ENCODE measurements at places on chromosomes 5 and 9. TPM values are rescaled to one million over a fixed set of nuclear protein-coding genes. Genes with fewer than 3 reads are reported as not detected.

Gene CRHBP
- total RNA-seq, result 0.37 TPM

- DNase-seq, result no peak
Measured at GRCh38 chr5:103293719-103294118, 35.2 kb downstream of the MACIR start.

- DNase-seq, result no peak
Measured at GRCh38 chr9:109150925-109151545, 16.0 kb downstream of the FRRS1L start.

Gene GOLM1
- total RNA-seq, result 42.3 TPM

DNA sequence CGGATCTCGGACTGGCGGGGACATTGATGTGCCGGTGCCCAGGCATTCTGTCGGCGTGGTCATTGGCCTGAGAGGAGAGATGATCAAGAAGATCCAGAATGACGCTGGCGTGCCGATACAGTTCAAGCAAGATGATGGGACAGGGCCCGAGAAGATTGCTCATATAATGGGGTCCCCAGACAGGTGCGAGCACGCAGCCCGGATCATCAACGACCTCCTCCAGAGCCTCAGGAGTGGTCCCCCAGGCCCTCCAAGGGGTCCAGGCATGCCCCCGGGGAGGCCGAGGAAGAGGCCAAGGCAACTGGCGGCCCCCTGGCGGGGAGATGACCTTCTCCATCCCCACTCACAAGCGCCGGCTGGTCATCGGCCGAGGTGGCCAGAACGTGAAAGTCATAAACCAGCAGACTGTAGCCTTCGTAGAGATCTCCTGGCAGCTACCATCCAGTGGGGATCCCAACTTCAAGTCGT is 106.5 kb upstream of the MTAP start:
- DNase-seq, result no peak

DNA sequence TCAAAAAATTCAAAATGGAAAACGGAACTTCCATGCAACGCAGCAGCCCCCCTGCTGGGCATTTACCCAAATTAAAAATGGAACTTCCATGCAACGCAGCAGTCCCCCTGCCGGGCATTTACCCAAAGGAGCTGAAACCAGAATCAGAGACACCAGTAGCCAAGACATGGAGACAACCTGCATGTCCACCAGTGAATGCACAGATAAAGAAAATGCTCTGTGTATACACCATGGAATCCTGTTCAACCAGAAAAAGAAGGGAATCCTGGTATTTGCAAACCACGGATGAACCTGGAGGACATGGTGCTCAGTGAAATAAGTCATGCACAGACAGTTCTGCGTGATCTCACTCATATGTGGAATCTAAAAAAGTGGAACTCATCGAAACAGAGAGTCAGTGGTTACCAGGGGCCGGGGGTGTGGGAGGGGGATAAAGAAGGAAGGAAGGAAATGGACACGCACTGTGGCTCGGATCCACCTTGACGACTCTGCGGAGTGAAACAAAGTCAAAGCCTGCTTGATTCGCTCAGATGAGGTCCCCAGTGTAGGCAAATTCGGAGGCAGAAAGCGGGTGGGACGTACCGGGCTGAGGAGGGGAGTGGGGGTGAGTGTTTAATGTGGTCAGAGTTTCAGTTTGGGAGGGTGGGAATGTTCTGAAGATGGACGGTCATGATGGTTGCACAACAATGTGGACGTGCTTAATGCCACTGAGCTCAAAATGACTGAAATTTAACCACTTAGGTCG is 40.2 kb upstream of the EXOC3 start:
- DNase-seq, result no peak

Gene F2RL2
- 0.49 TPM for total RNA-seq

DNA sequence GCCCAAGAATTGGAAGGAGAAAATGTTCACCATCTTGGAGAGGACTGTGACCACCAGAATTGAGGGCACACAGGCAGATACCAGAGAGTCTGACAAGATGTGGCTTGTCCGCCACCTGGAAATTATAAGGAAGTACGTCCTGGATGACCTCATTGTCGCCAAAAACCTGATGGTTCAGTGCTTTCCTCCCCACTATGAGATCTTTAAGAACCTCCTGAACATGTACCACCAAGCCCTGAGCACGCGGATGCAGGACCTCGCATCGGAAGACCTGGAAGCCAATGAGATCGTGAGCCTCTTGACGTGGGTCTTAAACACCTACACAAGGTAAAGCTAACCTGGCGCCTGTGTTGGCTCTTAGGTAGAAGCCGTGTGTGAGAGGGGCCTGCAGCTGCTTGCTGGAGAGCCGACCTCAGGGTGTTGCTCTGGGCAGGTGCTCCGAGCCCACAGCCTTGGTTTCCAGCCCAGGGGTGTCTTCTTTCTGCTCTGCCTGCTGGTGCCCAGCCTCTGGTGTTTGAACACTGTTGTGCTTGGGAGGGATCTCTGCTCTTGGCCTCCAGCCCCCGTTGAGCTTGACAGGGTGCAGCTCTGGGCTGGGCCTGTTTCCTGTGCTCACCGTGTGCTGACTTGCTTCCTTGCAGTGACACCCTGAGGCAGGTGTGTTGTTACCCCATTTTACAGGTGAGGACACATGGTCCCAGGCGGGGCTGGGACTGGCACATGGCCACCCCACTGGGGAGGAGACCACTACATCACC is 10.9 kb downstream of the EXOC3 start:
- DNase-seq, result no peak

Gene MSX2
- total RNA-seq, result 2.1 TPM

Gene GRXCR2
- not detected for total RNA-seq

GRCh38 chr9:34437006-34437925 is 21.1 kb downstream of the FAM219A start:
- DNase-seq, result peak; percentile 76

- DNase-seq, result no peak
Measured at GRCh38 chr9:68793605-68794343, 88.7 kb downstream of the PIP5K1B start.

GRCh38 chr5:146797658-146798057 is 80.9 kb downstream of the PPP2R2B start:
- DNase-seq, result no peak
